ENCODE measurements at places on chromosomes 2 and 18.

DNA sequence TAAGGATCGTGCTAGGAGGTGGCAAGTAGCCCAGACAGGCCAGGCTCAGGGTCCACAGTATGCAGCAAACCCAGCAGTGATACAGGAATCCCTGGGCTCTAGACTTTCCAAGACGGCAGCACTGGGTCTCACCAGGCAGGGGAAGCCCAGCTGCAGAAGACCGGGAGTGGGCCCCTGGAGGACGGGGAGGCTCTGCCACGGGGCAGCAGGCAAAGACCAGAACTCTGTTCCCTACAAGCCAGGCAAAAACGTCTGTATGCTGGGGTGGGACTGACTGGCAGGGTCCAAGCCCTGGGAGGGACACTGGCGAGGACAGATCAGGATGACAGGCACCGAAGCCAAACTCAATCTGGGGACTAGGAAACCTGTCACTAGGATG, 98.9 kb upstream of the SEC11C start:
- DNase-seq = no peak

DNA sequence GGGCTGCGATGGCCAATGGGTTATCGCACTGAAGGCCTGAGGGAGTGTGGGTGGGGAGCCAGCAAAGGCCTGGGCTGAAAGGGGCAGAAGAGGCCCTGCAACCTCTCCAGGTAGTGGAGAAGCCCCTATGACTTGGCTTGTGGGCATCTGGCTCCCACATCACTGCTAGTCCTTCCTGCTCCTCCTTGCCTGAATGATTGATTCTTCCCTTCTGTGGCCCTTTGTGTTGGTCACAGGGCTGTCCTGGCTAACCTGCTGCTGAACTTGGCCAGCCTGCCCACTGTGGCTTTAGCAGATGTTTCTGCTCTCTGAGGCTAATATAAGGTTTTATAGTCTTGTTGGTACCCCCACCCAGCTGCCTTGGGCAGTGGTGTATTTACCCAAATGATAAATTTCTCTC, 136.2 kb upstream of the ALPP start:
- no peak for DNase-seq

DNA sequence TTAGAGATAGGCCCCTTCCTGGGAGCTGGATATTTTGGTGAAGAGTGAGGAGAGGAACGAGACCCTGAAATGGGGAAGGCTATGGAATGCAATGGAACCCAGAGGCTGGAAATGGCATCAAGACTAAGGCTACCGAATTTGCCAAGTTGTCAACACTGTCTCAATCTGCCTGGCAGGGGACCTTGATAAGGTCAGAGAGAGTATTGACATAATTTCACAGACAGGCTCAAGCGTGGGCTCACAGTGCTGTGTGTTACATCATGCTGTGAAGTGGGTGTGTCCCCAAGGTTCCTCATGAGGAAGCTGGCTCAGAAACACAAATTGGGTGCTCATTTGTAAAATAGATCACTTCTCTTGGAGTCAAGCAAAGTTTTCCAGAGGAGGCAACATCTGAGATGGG, 51.8 kb upstream of the CYRIA start:
- no peak for DNase-seq

- DNase-seq = no peak
These were observed 194.7 kb downstream of the KLHL29 start for GRCh38 chr2:23579674-23580073.

Data from activated CD8-positive, alpha-beta memory T cell treated with anti-CD3 and anti-CD28 coated beads for 1 hour (primary cell).